ENCODE measurements at places on chromosomes 3 and 15. TPM values are rescaled to one million over a fixed set of nuclear protein-coding genes. Genes with fewer than 3 reads are reported as not detected.

Gene RASGRP1
- total RNA-seq: 2.0 TPM

Gene GP9
- not detected for total RNA-seq

Gene RBMS3
- total RNA-seq: 13.5 TPM

Gene PAK6
- total RNA-seq: 5.7 TPM

Gene ELL3
- 1.3 TPM for total RNA-seq

Gene TAGLN3
- 218 TPM for total RNA-seq

Gene FYCO1
- 15.7 TPM for total RNA-seq

Gene CCDC12
- 59.1 TPM for total RNA-seq

Gene EPHB1
- 21.1 TPM for total RNA-seq

Gene DCLK3
- 1.4 TPM for total RNA-seq

Gene ATG7
- total RNA-seq: 17.5 TPM

Gene CFAP44
- 13.2 TPM for total RNA-seq

Gene GOLGA6B
- not detected for total RNA-seq
